Stromal cell of bone marrow (primary cell): ENCODE measurements at places on chromosomes 3 and 15.

- DNase-seq, result no peak
Observed at GRCh38 chr3:6512172-6512800, 348.6 kb upstream of the GRM7 start.

- no peak for DNase-seq
Observed at GRCh38 chr15:35123743-35124142, 38.6 kb upstream of the NANOGP8 start.

- DNase-seq, result no peak
Observed at GRCh38 chr3:152348436-152349177, 79.9 kb downstream of the MBNL1 start.

GRCh38 chr3:133561679-133562078 is 11.8 kb upstream of the CDV3 start:
- no peak for DNase-seq

DNA sequence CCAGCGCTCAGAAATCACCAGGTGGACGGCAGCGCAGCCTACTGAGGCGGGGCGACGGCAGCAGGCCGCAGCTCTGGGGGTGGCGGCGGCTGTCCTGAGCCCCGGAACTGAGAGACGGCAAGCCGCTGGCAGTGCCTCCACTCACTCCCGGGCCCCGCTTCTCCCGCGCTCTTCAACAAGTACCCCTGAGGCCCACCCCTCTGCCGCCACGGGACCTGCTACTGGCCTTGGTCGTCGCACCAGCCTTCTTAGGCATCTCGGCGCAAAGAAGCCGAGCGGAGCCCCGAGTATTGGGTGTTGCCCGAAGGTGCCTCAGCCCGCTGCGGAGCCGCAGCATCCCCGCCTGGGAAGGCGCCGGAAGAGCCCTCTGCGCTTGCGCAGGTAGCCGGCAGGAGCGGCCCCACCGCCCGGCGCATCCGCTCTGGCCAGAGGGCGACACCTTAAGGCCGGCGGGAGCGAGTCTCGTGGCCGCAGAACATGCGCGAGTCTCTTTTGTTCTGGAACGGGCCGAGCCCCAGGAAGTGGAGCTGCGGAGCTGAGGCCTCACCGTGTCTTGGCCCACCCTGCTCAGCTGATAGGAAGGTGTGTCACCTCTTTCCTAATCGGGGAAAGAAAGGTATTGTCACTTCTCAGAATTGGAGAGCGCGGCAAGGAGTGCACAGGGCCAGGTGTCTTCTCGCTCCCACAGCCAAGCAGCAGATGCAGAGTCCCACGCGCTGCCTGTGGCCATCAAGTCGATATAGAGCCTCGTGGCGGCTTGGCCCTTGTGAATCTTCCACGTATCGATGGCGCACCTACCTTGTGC is at the start of gene C15orf40:
C15orf40 (minus strand) TSS at position 369 of the 805 bp plus-strand sequence; CDS start at position 337, 32 bp downstream.
- peak; percentile 77 for DNase-seq

DNA sequence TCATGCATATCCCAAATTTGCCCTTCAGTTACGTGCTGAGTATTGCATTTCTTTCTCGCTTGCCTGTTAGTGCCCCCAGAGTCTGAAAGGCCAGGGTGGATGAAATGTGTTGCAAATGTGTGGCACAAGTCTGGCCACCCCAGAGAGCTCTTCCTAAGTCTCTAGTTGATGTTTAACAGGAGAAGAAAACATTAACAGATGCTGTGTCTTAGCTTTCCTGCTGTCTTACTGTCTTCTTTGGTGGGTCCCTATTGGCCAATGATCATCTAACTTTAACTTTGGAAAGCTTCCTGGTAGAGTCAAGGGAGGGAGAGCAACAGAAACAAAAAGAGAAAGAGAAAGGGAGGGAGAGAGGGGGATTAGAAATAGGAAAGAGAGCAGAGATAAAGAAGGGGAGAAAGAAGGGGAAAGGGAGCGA is 76.7 kb upstream of the P3H2 start:
- DNase-seq, result no peak

GRCh38 chr3:160286231-160286630 is 61.0 kb downstream of the C3orf80 start:
- no peak for DNase-seq

DNA sequence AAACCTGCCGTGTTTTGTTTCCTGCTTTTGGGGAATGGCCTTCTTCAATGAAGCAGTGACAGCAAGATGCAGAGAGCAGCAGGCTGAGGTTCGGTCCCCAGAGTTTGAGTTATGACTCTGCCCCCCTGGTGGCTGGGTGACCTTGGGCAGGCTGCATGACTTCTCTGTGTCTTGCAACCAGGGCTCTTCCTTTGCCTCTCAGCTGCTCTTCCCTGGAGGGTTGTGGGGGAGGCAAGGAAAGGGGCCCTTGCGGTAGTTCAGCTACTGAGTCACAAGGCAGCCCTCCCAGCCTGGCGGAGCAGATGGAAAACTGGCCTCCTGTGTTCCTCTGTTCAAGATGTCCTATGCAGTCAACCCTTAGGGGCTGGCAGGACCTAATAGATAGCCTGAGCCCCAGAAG is 17.1 kb downstream of the CTXND1 start:
- DNase-seq, result no peak

- DNase-seq, result no peak
Observed at GRCh38 chr3:107523289-107523538, 452 bp downstream of the BBX start.

GRCh38 chr15:39392469-39393047 is 188.3 kb upstream of the THBS1 start:
- DNase-seq, result no peak

- DNase-seq, result no peak
Observed at GRCh38 chr3:194876403-194877095, 190.9 kb downstream of the FAM43A start.

- DNase-seq, result no peak
Observed at GRCh38 chr3:184336547-184337398, 627 bp upstream of the FAM131A start.

- DNase-seq, result no peak
Observed at GRCh38 chr15:89652666-89653065, 2.6 kb downstream of the KIF7 start.

- DNase-seq, result no peak
Observed at GRCh38 chr3:150299201-150299600, 108.9 kb upstream of the TSC22D2 start.

- DNase-seq, result peak; percentile 7
Observed at GRCh38 chr3:53016236-53016635, 29.6 kb downstream of the SFMBT1 start.

DNA sequence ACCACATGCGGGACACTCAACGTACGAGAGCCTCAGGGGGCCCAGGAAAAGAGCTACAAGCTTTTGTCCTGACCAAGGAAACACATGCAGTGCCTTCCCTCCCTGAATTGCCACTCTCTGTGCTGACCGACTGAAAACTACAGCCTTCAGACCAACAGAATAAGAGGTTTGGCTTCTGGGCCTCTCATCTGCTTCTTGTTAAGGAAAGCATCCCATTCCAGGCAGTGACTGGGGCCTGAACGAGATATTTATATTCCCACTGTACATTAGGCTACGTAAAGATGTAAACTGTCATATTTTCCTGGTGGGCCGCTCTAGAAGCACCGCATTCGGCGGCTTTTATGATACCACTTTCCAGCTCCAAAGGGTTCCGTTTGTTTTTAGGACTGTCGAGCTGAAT is 208.9 kb upstream of the TPM1 start:
- no peak for DNase-seq

DNA sequence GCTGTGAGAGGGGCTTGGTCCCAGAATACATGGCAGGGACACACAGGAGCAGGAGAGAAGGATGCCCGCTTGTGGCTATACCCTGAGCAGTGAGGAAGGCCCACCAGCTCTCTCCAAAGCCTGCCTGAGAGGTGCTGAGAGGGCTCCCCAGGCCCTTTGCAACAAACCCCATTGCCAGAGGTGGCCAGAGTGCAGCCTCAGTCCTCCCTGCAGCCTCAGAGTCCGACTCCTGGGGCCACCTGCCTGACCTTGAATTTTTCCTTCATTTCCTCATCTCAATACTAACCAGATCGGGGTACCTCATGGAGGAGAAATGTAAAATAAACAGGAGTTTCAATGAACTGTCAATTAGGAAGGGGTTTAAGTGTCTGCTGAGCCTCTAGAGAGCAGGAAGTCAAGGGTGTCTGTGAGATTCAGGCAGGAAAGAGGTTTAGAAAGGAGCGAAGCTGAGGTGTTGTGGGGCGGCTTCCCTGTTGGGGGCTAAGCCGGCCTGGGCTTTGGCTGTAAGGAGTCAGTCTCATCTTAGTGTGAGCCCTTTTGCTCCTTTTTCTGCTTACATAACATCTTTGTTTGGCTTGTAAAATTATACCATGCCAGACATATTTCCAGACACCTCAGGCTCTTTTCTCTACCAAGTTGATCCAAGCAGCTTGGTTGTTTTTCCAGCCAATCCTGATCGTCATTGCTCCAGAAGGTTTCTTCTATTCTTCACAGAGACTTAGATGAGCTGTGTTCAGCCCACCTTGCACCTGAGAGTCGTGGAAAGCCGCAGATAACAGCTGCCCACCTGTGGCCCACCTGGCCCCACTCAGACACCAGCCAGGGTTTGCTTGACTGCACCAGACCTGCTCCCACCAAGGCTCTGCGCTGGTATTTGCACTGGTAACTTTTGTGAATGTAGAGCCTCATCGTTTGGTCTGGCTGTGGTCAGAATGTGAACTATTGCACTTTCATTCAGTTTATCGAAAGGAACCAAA is 36.7 kb downstream of the CMTM7 start:
- no peak for DNase-seq

- no peak for DNase-seq
Observed at GRCh38 chr3:65936908-65937638, 101.6 kb downstream of the MAGI1 start.

- DNase-seq, result no peak
Observed at GRCh38 chr15:85313339-85313738, 67.1 kb upstream of the AKAP13 start.

DNA sequence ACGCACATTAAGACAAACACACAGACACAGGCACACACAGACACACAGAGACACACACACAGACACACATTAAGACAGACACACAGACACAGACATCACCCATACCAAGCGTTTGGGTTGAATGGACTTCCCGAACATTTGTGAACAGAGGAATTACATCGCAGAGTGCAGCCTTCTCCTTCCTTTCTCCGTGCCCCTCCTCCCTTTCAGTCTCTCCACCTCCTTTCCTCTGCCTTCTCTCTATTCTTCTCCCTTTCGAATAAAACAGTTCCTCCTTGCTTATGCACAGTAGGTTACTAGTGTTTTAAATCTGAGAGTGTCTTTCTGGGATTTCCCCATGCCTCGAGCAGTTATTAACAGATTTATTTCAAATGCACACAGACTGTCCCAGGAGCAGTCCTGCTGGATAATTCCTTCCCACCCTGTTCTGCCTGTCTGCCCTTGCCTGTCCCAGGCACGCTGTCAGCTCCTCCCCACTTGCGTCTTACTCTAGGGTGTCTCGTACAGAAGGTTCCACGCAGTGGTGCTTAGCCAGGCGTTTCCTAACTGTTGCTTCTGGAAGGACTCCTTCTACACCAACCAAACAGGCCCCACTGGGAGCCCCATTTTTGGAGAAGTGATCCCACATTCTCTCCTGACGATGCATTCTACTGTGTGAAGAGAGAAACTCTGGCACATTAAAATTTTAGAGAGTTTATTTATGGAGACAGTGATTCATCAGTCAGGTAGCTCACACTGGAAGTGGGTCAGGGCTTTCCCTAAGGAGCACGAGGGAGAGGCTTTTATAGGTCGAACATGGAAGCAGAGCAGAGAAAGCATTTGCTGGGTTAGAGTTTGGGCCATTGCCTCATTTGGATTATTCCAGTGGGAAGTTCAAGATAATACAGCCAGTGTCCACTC is 163.8 kb downstream of the SV2B start:
- peak; percentile 31 for DNase-seq

- peak; percentile 67 for DNase-seq
Observed at GRCh38 chr15:57218826-57219576, 157.3 kb upstream of the CGNL1 start.

GRCh38 chr15:70271422-70272088 is 173.8 kb upstream of the TLE3 start:
- DNase-seq, result peak; percentile 95

DNA sequence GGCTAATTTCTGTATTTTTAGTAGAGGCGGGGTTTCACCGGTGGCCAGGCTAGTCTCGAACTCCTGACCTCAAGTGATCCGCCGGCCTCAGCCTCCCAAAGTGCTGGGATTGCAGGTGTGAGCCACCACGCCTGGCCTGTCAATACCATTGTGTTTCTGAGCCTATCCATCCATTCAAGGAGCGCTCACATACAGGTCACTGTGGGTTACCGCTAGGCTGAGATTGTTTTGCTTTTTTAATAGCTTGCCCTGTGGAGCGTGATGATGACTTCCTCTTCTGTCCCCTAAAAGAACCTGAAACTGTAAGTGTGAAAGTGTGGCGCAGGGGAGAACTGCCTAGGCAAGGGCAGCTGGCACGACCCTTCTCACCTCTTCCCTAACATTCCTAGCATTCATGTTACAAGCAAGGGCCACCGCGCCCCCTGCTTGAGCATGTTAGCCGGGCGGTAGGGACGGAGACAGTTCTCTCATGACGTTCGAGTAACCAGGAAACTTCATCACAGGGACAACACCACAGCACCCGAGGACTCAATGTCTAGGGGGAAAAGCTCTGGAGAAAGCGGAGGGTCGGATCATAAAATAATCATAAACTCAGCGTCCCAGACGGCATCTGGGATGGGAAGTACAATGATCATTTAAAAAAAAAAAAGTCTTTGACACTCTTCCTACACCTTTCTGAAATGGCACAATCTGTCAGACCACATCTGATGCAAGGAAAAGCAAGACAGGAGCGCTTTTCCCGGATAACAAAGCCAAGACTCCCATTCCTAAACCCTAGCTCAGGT is 790 bp downstream of the LAMP3 start:
- DNase-seq, result no peak

DNA sequence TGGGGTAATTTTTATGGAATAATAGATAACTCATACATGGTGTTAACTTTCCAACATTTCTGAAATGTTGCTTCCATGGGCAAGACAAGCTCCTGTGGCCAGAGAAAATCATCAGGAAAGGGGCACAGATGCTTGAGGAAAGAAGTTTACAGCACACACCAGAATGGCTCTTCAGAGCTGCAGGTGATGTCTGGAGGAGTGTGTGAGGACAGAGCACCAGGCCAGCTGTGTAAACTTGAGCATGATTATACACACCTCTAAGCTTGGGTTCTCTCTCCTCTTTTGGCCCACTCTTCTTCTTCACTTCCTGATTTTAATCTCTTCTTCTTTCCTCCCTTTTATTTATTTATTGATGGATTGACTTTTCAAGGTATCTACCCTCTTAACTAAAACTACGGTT is 676.0 kb downstream of the GRM7 start:
- DNase-seq, result no peak

- DNase-seq, result no peak
Observed at GRCh38 chr3:43185274-43185982, 79.5 kb upstream of the POMGNT2 start.

DNA sequence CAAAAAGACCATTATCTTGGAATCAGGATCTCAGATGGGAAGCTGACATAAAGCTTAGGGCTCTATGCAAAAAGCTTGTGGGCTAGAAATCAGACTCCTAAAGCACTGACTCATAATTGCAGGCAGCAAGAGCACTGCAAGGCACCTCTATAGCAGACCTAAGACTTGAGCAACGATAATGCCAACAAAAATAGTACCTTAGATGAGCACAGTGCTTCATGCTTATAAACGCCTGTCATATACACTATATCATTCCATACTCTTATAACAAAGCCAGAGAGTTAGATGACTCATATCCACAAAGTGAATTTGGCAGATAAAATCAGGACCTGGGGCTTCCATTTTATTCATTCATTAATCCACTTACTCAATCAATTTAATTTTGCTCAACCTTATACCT is 560.8 kb downstream of the MCTP2 start:
- DNase-seq, result peak; percentile 7

- no peak for DNase-seq
Observed at GRCh38 chr15:28004143-28005003, 94.7 kb downstream of the OCA2 start.
